ENCODE measurements at places on chromosomes 4 and X. TPM values are rescaled to one million over a fixed set of nuclear protein-coding genes. Genes with fewer than 3 reads are reported as not detected.
A peak's percentile ranks its signal among the peaks of the same experiment; 100 is the strongest.

Gene SATL1
- total RNA-seq, result 0.21 TPM

- no peak for DNase-seq
These were observed 63.4 kb downstream of the NFKB1 start for GRCh38 chr4:102564399-102565059.

GRCh38 chr4:25888781-25889180, 25.2 kb upstream of the SMIM20 start:
- DNase-seq, result no peak

DNA sequence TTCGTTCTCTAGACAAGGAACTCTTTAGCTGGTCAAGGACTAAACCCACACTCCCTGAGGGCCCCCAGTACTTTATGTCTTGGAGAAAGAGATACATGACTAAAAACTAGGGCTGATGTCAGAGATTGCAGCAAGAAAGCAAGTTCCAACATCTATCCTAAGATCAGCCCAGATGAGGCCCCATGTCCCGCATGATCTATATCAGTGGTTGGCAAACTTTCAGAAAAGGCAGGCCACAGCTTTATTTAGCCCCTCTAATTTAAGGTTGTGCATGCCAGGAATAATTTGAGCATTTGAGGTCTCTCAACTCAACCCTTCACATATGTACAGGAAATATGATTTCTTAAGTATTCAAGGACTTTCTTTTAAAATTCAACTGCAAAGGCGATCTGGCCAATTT, 44.1 kb upstream of the FRMD7 start:
- DNase-seq, result no peak

Gene CT45A10
- total RNA-seq, result not detected

Gene IGSF1
- 0.63 TPM for total RNA-seq

GRCh38 chr4:139740531-139741041, 75.0 kb downstream of the MGST2 start:
- peak; percentile 81 for DNase-seq

DNA sequence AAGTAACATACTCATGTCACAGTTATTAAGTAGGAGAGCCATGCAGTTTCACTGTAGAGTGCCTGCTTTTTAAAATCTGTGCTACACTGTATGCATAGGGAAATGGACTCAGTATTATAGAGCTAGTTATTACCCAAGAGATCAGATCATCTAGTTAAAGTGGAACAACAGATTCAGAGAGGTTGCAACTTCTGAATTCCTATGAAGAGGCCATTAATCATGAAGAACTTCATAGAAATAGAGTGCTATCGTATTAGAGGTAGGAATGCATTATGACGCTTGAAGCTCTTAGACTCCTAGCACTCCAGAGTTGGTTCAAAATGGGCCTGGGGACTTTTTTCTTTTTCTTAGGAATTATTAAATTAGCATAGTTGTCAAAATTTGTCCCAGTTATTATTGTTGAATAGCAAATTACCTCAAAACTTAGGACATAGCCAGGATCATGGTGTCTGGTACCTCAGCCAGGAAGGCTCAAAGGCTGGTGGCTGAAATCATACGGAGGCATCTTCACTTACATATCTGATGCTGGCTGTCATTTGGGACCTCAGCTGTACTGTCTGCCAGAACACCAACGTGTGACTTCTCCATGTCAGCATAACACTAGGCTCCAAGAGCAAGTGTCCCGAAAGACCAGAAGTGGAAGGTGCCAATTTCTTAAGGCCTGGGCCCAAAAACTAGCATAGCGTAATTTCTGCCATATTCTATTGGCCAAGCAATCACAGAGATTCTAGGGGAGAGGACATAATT, 125.7 kb downstream of the STAG2 start:
- no peak for DNase-seq

Gene PRDM8
- total RNA-seq, result 7.5 TPM

DNA sequence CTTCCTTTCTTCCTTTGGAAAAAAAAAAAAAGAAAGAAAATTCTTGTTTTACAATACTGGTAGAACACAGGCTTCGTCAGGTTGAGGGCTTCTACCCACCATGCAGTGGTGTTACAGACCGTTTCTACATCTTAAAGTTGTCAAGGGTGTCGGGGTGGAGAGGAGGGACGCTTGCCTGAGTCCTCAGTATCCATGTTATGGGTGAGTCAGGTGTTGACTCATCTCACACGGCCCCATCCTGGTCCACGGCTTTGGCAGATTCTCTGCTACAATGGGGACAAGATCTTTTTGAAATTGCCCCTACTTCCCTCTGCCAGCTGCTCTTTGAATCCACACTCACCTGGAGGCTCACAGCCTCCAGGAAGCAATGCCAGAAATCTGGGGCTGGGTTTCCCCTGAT, 310.3 kb upstream of the ZFP42 start:
- DNase-seq, result no peak

GRCh38 chrX:39944416-39944815, 153.3 kb downstream of the BCOR start:
- no peak for DNase-seq

DNA sequence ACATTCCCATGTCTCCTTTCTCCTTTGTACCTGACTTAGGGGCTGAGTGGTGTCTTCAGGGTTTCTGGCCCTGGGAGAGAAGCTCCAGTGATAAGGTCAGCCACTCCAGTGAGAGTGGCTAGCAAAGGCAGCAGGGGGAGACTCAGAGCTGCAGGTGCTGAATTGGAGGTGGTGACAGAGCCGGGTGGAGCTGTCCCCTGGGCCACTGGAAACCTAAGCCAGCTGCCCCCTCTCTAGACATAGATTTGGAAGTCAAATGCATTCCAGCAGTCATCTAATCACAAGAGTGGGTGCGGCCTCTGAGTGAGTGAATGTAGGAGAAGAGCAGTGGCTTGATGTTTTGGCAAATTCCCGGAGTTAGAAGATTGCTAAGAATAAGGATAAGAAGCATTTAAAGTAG, 28.5 kb downstream of the TRIM2 start:
- DNase-seq, result no peak

GRCh38 chrX:2516623-2517022, 15.8 kb upstream of the DHRSX start:
- no peak for DNase-seq

DNA sequence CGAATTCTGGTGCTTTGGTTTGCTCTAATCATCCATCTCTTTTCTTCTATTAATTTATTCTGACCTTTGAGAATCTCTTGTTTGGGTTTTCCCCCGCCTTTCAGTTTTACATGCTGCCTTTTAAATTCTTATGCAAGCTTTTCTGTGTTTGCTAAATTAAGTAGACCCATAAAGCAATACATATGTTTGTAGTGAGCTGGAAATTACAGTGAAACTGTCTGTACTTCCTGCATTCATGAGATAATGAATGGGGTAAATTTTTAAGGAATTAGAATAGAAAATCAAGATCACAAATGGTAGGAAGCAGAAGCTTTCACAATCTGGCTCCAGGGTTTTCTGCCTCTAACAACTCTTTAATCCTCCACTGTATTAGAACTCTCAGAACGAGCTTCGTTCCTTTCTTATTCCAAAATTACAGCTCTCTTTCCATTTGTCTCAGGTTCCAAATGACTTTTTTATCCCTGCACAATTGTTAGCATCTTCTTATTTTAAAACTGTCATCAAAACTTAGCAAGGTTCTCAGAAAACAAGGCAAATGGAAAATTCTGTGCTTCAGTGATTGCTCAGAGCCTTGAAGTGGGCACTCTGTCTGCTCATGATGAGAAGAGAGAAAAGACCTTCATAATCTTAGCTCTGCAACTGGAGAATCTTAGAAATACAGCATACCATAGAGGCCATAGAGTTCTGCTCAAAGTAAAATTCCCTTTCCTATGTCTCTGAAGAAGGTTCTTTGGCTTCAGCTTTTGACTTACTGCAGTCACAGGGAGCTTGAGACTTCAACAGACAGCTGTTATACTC, 108.2 kb downstream of the EGF start:
- no peak for DNase-seq

GRCh38 chrX:86133761-86134160, 14.5 kb upstream of the DACH2 start:
- no peak for DNase-seq

DNA sequence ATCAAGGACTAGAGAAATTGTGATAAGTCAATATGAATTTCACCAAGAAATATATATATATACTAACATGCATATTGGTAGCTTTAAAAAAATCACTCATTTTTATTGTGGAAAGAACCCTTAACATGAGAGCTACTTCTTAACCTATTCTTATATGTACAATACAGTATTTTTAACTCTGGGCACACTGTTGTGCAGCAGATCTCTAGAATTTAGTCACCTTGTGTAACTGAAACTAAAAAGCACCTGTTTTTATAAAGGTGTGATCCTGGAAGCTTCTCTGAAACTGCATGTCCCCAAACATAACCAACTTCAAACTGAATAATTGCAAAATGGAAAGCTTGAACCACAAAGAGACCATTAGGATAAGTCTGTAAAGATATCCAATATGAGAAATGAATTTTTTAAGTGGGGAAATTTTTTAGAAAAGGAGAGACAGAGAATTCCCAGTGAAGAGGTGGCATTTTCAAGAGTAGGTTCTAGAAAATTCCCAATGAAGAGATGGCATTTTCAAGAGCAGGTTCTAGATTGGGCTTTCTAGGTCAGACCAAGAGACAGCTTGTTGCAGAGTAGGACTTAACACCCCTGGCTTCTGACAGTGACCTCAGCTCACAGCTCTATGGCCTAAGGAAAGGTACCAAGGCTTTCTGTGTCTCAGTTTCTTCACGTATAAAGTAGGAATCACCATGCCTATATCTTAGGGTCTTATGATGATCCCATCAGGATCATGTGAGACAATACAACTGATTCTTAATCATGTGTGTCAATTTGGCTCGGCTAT, 22.0 kb upstream of the PPARGC1A start:
- no peak for DNase-seq

GRCh38 chr4:135408109-135408508, 1206.5 kb upstream of the PABPC4L start:
- no peak for DNase-seq

- DNase-seq, result no peak
These were observed 9.7 kb upstream of the COMMD8 start for GRCh38 chr4:47473141-47473750.

Gene SMIM10L2A
- 0.85 TPM for total RNA-seq

Gene GPRASP2
- 44.2 TPM for total RNA-seq

Gene USP17L24
- not detected for total RNA-seq

DNA sequence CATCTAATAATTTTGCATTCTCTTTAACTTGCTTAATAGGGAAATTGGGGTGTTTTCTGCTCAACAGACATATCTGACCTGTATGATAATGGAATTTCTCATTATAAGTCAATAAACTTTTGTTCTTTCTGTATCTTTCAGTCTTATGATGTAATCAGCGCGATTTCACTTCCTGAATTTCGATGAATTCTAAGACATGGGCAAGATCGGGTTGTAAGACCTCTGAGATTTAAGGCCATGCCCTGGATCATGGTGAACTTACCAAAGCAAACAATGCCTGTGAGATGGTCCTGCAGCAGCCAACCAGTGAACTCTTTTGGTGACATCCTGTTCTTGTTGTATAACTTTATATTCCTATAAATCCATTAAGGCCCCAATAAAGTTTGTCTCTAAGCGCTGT, 88.1 kb downstream of the NBDY start:
- no peak for DNase-seq

- no peak for DNase-seq
These were observed 21.5 kb upstream of the ASB5 start for GRCh38 chr4:176290520-176290919.

Gene RHOXF2B
- not detected for total RNA-seq

DNA sequence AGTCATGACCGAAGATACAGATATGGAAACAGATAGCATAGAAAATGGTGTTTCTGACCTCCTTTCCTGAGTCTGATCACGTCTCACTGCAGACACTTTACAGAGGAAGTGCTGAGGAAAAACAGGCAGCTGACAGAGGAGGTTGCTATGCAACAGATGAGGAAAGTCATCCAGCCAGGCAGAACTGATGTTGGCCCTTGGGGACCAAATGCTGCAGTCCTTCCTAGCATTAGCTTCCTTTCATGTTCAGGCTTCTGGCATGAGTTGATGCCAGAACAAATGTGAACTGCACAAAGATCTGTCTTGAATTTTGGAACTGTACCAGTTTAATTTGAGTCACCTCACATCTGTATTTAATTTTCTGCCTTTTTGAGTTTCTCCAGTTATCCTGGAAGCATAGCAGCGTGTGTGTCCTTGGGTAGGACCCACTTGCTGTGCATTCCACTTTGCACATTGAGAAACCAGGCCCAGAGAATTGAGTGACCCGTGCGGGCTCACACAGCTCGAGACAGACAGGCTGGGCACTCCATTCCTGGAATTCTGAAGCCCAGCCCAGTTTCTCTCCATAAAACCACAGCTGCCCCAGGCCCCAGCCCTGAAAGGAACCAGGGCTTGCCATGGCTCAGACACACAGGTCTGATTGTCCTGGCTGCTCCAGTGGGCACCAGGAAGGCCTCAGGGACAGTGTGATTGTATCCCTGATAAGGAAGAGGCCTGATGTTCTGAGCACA, 1.4 kb upstream of the MAGED1 start:
- no peak for DNase-seq

GRCh38 chr4:73311428-73311827, 52.8 kb upstream of the ANKRD17 start:
- no peak for DNase-seq

GRCh38 chrX:100076031-100076430, 334.0 kb downstream of the PCDH19 start:
- no peak for DNase-seq

Gene CENPC
- total RNA-seq, result 75.1 TPM

DNA sequence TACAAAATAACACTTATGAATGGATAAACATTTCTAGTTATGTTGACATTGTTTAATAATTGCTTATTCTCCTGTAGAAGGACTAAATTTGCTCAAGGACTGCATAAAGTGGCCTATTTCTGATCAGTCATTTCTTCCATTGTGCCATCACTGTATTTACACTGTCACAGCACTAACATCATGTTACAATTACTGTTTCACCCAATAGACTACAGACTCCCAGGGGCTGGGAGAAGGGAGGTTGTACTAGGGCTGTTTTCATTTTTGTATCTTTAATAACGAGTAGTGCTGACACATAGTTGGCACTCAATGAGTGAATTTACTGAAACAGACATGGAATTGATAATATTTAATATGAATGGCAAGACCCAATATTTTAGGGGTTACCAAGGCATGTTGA, 139.5 kb downstream of the SLC10A7 start:
- DNase-seq, result no peak

Gene ZNF81
- 14.4 TPM for total RNA-seq

Gene ARX
- not detected for total RNA-seq

DNA sequence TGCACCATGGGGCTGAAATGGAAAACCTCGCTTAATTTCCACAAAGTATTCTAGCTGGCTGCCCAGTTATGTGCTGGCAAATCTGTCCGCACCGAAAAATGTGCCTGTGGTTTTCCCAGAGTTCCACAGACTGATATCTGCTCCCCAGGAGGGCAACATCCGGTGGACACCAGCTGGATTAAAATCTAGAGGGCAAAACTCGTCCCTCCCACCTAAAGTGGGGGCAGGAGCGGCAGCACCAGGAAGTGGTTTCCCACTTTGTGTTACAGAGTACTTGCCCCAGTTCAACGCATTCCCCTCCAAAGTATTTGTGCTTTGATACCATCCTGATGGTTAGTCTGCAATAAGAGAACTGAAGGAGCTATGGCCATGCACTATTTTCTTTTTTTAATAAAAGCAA, 187.6 kb downstream of the TSPAN5 start:
- DNase-seq, result no peak
